ENCODE measurements at places on chromosomes 4 and X.

GRCh38 chrX:65596270-65597034 lies 61.9 kb upstream of the LAS1L start:
- H3K4me1 ChIP-seq = no peaks in the 10 kb centered on the region
- DNase-seq = no peak
- no peak overlapping the region for H3K4me3 ChIP-seq
- no peak overlapping the region for H3K27ac ChIP-seq

GRCh38 chr4:164529058-164529457 lies 224.9 kb upstream of the SMIM31 start:
- H3K36me3 ChIP-seq = no peaks in the 10 kb centered on the region
- H3K4me3 ChIP-seq = no peak overlapping the region
- H3K27ac ChIP-seq = no peak overlapping the region
- no peak for DNase-seq
- peaks cover 4% of the 10 kb centered on the region for H3K4me1 ChIP-seq

DNA sequence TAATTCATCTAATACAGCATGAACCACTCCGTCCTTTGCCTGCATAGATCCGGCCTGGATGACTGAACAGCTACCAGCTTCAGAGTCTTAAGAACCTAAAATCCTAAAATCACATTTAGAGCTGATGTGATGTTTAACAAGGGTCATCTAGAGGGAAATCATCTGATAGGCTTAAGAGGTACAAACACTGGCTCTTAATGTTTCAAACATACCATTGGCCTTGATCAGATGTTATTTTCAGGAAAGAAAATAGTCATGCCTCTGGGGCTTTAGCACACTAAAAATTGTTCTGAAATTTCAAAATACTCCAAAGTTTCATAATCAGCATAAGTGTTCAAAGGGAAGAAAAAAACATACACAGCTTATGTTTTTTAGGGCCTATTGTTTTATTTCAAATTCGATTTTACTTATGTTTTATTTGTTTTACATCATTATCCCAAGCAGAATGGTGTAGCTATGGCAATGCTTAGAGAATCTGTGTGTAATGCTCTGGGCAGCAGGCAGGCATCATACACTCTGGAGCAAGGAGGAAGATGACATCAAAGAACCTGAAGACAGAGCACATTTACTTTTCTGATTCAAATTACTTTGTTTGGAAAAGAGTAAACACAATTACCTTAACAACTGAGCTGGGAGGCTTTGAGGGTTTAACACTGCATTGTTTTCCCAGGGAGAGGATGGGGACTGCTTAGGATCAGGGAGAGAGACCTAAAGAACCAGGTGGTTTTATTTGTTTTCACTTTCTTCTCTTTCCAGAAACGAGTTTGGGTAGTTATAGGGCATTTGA lies 25.3 kb upstream of the LEF1 start:
- no peak overlapping the region for H3K27ac ChIP-seq
- no peak for DNase-seq
- no peaks in the 10 kb centered on the region for H3K4me1 ChIP-seq
- H3K4me3 ChIP-seq = no peak overlapping the region
- H3K27me3 ChIP-seq = no peaks in the 10 kb centered on the region

DNA sequence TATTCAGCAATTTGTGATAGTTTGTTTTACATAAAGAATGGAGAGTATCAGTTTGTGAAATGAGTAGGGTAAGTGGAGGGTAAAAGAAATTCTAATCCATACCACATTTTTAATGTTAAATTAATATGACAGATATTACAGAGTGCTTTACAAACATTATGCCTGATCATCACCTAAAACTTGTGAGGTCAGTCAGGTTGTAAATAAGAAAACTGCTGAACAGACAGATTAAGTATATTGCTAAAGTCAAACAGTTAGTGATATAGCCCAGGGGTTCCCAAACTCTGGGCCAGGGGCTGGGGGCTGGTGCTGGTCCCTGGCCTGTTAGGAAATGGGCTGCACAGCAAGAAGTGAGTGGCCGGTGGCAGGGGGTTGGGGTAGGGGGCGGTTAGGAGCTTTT lies 273.6 kb downstream of the TRAM1L1 start:
- H3K36me3 ChIP-seq = no peaks in the 10 kb centered on the region
- H3K4me3 ChIP-seq = no peak overlapping the region
- no peak overlapping the region for H3K27ac ChIP-seq
- no peaks in the 10 kb centered on the region for H3K4me1 ChIP-seq
- no peaks in the 10 kb centered on the region for H3K27me3 ChIP-seq

- H3K27ac ChIP-seq = no peak overlapping the region
- DNase-seq = no peak
- H3K27me3 ChIP-seq = no peaks in the 10 kb centered on the region
- H3K4me3 ChIP-seq = no peak overlapping the region
Measured at GRCh38 chr4:176271749-176272148, 2.7 kb upstream of the ASB5 start.

- H3K4me1 ChIP-seq = peaks cover 5% of the 10 kb centered on the region
- no peaks in the 10 kb centered on the region for H3K36me3 ChIP-seq
- H3K27ac ChIP-seq = peak overlapping the region; percentile 92
- H3K27me3 ChIP-seq = no peaks in the 10 kb centered on the region
- no peak for DNase-seq
- H3K4me3 ChIP-seq = peak overlapping the region; percentile 50
Measured at GRCh38 chr4:185809533-185810071, 2.4 kb downstream of the SORBS2 start.

- peaks cover 5% of the 10 kb centered on the region for H3K4me1 ChIP-seq
- no peaks in the 10 kb centered on the region for H3K36me3 ChIP-seq
- H3K27me3 ChIP-seq = peaks cover 5% of the 10 kb centered on the region
- no peak for DNase-seq
Measured at GRCh38 chrX:110182362-110182761, 135.5 kb downstream of the AMMECR1 start.

DNA sequence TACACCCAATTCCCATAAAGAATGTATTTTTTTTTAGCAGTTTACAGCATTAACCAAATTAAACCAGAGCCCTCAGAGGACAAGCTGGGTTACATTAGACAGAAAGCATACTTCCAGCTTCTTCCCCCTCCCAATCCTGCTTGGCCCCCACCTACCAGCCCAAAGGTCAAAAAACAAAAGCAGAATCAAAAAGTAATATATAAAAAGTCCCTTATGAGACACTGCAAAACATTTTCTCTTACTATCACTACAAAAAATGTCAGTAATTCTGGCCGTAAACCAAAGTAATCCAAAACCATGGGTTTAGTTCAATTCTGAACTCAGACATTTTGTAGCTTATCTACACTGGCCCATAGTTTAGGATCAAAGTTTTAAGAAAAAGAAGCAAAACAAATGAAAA lies 38.0 kb downstream of the APBB2 start:
- H3K4me1 ChIP-seq = no peaks in the 10 kb centered on the region
- H3K4me3 ChIP-seq = no peak overlapping the region
- H3K27ac ChIP-seq = no peak overlapping the region
- no peaks in the 10 kb centered on the region for H3K27me3 ChIP-seq
- DNase-seq = no peak
- no peaks in the 10 kb centered on the region for H3K36me3 ChIP-seq

- no peak overlapping the region for H3K4me3 ChIP-seq
- H3K4me1 ChIP-seq = peaks cover 5% of the 10 kb centered on the region
- peaks cover 2% of the 10 kb centered on the region for H3K27me3 ChIP-seq
Measured at GRCh38 chrX:3545901-3546300, 167.5 kb downstream of the PRKX start.

DNA sequence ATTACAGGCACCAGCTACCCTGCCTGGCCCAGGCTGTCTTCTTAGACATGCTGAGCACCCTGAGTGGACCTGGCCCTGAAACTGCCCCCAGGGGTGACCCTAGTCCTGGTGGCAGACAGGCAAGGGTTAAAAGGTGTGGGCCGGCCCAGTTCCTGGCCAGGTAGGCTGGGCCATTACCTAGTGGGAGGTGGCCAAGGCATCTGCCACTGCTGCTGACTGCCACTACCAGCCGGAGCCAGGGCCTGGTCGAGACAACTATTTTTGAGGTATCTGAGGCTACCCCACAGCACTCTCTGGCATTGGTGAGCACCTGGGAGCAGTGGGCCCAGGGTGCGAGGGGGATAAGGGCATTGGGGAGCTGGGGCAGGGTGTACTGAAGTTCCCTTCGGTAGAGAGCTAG lies at the start of gene CCDC120:
TSS of gene CCDC120 (plus strand) at position 206 of the 400 bp plus-strand sequence. CDS start 3,043 bp downstream, outside the sequence.
- no peak for DNase-seq
- no peaks in the 10 kb centered on the region for H3K27me3 ChIP-seq
- H3K27ac ChIP-seq = no peak within 1 kb of the TSS
- H3K36me3 ChIP-seq = peaks cover 17% of the 10 kb centered on the region

- no peak for DNase-seq
- H3K4me1 ChIP-seq = peaks cover 7% of the 10 kb centered on the region
- H3K27me3 ChIP-seq = no peaks in the 10 kb centered on the region
- no peaks in the 10 kb centered on the region for H3K36me3 ChIP-seq
Measured at GRCh38 chr4:151205722-151206121, 71.2 kb upstream of the PRSS48 start.

- H3K4me1 ChIP-seq = no peaks in the 10 kb centered on the region
- DNase-seq = no peak
- H3K27ac ChIP-seq = no peak overlapping the region
- no peak overlapping the region for H3K4me3 ChIP-seq
- H3K36me3 ChIP-seq = no peaks in the 10 kb centered on the region
- no peaks in the 10 kb centered on the region for H3K27me3 ChIP-seq
Measured at GRCh38 chr4:129515356-129515755, 419.4 kb downstream of the C4orf33 start.

DNA sequence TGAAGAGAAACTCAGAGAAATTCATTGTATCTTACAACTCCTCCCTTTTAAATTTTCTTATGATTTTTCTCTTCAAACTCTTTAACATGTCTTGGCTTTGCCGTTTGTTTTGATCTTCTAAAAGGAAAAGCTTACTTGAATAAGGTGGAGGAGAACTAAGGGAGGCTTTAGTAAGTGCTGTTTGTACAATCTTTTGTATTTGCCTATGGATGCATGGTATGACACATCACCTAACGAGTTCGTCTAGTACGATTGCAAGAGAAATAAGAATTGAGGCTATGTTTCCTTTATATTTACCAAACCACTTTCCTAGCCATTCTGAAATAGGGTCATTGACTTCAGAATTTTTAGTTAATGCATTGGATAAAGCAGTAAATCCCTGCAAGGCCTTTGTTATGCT lies 8.4 kb upstream of the BST1 start:
- no peaks in the 10 kb centered on the region for H3K27me3 ChIP-seq
- H3K27ac ChIP-seq = no peak overlapping the region
- DNase-seq = no peak
- H3K36me3 ChIP-seq = no peaks in the 10 kb centered on the region
- no peaks in the 10 kb centered on the region for H3K4me1 ChIP-seq

- DNase-seq = no peak
- H3K27ac ChIP-seq = no peak overlapping the region
- H3K27me3 ChIP-seq = peaks cover 2% of the 10 kb centered on the region
- H3K4me1 ChIP-seq = no peaks in the 10 kb centered on the region
- no peaks in the 10 kb centered on the region for H3K36me3 ChIP-seq
- no peak overlapping the region for H3K4me3 ChIP-seq
Measured at GRCh38 chrX:12497832-12498591, 293.2 kb upstream of the PRPS2 start.

DNA sequence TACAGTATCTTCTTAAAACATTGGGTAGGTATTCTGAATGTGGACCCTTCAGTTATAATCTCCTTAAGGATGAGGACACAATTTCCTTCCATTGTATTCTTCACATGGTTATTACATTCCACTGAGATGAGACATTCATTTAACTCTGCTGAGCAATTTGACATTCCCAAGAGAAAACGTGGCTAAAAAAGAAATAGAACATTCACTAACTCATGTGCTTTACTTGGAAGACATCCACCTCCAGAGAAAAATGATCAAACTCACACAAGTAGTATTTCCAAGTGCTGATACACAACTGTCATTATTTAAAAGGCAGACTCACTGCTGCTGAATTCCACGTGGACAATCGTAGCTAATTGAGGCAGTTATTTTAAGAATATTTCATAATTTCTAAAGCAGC lies 227.9 kb upstream of the ANKRD50 start:
- no peaks in the 10 kb centered on the region for H3K4me1 ChIP-seq
- no peak for DNase-seq
- no peak overlapping the region for H3K27ac ChIP-seq
- no peaks in the 10 kb centered on the region for H3K27me3 ChIP-seq
- no peak overlapping the region for H3K4me3 ChIP-seq
- no peaks in the 10 kb centered on the region for H3K36me3 ChIP-seq

- DNase-seq = peak; percentile 88
- no peaks in the 10 kb centered on the region for H3K4me1 ChIP-seq
- no peak overlapping the region for H3K4me3 ChIP-seq
- no peak overlapping the region for H3K27ac ChIP-seq
Measured at GRCh38 chr4:89486042-89486441, 178.4 kb upstream of the GPRIN3 start.

- no peak overlapping the region for H3K4me3 ChIP-seq
- DNase-seq = no peak
- no peaks in the 10 kb centered on the region for H3K27me3 ChIP-seq
- no peaks in the 10 kb centered on the region for H3K4me1 ChIP-seq
- H3K36me3 ChIP-seq = no peaks in the 10 kb centered on the region
Measured at GRCh38 chrX:116873671-116874070, 410.9 kb upstream of the CT83 start.

GRCh38 chrX:56783450-56783831 lies 54.4 kb downstream of the NBDY start:
- no peak overlapping the region for H3K4me3 ChIP-seq
- peaks cover 21% of the 10 kb centered on the region for H3K4me1 ChIP-seq

DNA sequence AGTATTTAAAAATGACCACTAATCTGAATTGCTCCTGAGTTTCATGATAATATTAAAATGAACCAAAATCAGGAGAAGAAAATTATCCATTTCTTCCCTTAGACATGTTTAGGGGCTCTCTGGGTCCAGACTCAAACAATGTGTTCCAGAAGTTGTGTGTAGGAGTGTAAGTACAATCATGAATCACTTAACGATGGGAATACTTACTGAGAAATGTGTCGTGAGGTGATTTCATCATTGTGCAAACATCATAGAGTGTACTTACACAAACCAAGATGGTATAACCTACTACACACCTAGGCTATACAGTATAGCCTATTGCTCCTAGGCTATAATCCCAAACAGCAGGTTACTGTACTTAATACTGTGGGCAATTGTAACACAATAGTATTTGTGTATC lies 74.8 kb downstream of the STPG2 start:
- no peak overlapping the region for H3K4me3 ChIP-seq
- H3K27ac ChIP-seq = no peak overlapping the region
- H3K27me3 ChIP-seq = no peaks in the 10 kb centered on the region

GRCh38 chr4:128803783-128804182 lies 5.7 kb upstream of the JADE1 start:
- no peaks in the 10 kb centered on the region for H3K36me3 ChIP-seq
- no peaks in the 10 kb centered on the region for H3K27me3 ChIP-seq
- no peak overlapping the region for H3K4me3 ChIP-seq
- no peak overlapping the region for H3K27ac ChIP-seq

- H3K27me3 ChIP-seq = peaks cover 7% of the 10 kb centered on the region
- DNase-seq = no peak
- H3K4me1 ChIP-seq = no peaks in the 10 kb centered on the region
- no peak overlapping the region for H3K27ac ChIP-seq
- no peak overlapping the region for H3K4me3 ChIP-seq
Measured at GRCh38 chrX:17824980-17825379, 36.1 kb downstream of the RAI2 start.

GRCh38 chr4:133855001-133855400 lies 346.6 kb downstream of the PABPC4L start:
- no peaks in the 10 kb centered on the region for H3K27me3 ChIP-seq
- no peaks in the 10 kb centered on the region for H3K36me3 ChIP-seq
- no peak overlapping the region for H3K27ac ChIP-seq
- DNase-seq = no peak

GRCh38 chr4:100933628-100934027 lies 413.7 kb downstream of the PPP3CA start:
- no peaks in the 10 kb centered on the region for H3K27me3 ChIP-seq
- DNase-seq = no peak
- no peak overlapping the region for H3K27ac ChIP-seq
- no peaks in the 10 kb centered on the region for H3K36me3 ChIP-seq
- H3K4me1 ChIP-seq = no peaks in the 10 kb centered on the region
- no peak overlapping the region for H3K4me3 ChIP-seq

Measured in spinal cord (tissue), 10 donors.